ENCODE measurements at places on chromosomes 5 and 9.
A peak's percentile ranks its signal among the peaks of the same experiment; 100 is the strongest.

DNA sequence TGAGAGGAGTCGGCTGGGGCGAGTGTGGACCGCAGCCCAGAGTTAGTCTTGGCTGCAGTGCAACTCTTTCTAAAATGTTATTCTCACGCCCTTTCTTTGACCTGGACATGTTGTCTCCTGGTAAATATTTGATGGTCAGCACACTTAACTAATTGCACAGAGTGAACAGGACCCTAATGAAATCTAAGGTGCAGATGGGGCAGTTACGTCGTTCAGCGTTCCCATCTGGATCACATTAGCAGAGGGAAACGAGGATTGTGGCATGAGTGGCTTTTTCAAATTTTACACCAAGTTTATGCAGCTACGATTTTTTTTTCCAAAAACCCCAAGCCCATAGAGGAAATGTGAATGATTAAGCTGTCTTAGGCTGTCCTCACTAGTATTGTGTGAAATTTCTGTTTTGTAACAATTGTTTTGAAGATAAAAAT, 483 bp downstream of the C9orf85 start:
- peak; percentile 45 for DNase-seq

DNA sequence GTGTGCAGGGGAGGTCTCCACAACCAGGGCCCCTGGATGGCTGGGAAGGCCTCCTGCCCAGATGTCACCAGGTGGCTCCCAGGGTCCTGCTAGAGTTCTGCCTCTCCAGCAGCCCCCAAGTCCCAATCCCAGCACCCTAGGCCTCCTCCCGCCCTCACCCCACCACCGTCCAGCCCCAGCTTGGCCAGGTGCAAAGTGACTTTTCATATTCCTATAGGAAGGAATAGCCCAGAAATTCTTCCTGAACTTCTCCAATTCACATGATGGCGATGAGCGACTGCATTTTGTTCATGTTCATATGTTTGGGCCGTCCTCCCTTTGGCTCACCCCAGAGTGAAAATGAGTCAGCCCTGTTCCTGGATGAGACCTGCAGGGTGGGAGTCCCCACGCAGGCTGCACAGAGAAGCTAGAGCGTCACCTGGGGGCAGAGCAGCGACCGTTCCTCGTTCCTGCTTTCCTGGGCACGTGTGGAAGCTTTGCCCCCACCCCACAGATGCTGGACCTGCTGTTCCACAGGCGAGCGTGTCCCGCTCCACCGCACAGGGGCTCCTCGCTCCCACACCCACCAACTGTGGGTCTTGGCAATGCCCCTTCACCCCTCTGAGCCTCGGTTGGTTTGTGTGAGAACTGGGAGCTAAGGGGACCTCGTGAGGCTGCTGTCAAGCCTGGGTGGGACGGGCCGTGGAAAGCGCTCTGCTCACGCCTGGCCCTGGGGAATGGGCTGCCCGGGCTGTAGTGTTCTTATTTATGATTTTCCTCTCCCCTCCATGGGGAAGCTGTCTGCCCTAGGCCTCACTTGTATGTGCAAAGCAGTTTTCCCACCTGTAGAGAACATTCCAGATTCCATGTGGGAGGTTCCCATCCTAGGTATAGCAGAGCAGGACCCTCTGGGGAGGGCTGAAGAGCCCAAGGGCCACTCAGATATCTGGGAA, 6.9 kb downstream of the MRPS2 start:
- DNase-seq, result no peak

DNA sequence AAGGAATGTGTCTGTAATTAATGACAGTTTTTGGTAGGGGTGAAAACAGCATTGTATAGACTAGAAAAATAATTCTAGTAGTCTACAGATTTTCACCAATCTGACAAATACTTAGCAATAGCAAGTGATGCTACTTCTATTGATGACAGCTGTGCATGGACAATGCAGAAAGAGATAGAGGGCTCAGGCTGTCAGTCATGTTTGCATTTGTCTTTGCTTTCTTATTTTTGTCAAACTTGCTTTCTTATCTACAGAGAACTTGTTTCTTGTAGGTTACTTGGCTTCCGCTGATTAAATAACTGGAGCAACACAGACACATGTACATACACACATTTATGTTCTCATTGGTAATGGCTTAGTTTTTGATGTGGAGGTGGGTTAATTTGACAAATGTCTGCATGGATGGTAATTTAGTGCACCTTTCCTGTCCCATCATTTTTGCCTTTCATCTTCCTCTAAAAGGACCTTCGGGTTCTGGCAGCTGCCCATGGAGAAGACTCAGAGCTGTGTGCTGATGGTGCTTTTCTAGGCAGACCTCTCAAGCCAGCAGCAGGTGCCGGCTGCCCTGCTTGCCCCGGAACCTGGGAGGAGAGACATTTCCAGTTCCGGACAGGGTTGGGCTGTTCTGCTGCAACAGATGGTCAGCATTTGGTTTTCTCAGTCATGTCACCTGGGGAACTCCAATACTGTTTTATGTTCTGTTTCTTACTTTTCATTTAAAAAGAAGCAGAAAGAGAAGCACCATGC, 28.8 kb downstream of the CAMK4 start:
- DNase-seq, result no peak

DNA sequence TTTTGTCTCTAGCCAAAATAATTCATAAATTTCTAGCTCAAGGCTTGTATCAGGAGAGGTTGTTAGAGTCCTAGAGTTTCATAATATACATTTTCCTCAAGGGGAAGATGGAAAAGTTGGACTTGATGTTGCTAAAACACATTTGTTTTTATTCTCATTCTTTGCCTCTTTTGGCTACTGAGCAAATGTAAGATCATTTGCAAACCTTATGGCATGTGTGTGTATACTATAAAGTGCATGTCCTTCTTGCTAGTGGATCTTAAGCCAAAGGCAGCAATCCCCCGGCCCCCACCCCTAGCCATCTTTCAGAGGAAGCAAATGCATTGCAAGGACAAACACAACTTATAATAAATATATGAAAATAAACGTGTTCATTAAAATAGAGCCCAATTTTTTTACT, 43.0 kb downstream of the ADAMTSL1 start:
- no peak for DNase-seq
